ENCODE measurements at places on chromosomes 6 and 20.
A peak's percentile ranks its signal among the peaks of the same experiment; 100 is the strongest.

- no peak for DNase-seq
These were observed 25.6 kb upstream of the CHMP4B start for GRCh38 chr20:33785503-33785902.

- no peak for DNase-seq
These were observed 105.2 kb upstream of the FOXC1 start for GRCh38 chr6:1504465-1504864.

DNA sequence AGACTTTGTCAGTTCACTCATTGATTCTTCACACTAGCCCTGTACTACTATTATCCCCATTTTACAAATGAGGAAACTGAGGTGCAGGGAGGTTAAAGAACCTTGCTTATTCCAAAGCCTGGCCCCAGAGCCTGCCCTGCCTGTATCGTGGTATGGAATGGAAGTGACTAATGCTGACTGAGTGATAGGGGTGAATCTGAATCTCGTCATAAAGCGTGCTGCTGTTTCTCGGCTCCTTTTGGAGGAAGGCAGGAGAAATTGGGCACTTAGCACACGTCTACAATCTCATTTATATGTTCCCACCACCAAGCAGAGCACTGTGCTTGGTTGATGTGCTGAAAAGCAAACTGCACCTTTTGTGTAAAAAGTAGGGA, 17.1 kb downstream of the GFRA4 start:
- DNase-seq = no peak

DNA sequence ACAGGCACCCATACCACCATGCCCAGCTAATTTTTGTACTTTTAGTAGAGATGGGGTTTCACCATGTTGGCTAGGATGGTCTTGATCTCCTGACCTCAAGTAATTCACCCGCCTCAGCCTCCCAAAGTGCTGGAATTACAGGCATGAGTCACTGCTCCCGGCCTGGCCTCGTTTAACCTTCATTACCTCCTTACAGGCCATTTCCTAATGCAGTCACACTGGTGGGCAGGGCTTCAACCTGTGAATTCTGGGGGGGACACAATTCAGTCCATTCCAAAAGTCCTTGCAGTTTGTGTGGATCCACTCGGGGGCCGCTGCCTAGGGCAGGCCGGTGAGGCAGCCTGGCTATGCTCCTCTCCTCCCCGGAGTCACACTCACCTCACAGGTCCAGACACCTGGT, 112.4 kb upstream of the SNX9 start:
- DNase-seq = no peak

DNA sequence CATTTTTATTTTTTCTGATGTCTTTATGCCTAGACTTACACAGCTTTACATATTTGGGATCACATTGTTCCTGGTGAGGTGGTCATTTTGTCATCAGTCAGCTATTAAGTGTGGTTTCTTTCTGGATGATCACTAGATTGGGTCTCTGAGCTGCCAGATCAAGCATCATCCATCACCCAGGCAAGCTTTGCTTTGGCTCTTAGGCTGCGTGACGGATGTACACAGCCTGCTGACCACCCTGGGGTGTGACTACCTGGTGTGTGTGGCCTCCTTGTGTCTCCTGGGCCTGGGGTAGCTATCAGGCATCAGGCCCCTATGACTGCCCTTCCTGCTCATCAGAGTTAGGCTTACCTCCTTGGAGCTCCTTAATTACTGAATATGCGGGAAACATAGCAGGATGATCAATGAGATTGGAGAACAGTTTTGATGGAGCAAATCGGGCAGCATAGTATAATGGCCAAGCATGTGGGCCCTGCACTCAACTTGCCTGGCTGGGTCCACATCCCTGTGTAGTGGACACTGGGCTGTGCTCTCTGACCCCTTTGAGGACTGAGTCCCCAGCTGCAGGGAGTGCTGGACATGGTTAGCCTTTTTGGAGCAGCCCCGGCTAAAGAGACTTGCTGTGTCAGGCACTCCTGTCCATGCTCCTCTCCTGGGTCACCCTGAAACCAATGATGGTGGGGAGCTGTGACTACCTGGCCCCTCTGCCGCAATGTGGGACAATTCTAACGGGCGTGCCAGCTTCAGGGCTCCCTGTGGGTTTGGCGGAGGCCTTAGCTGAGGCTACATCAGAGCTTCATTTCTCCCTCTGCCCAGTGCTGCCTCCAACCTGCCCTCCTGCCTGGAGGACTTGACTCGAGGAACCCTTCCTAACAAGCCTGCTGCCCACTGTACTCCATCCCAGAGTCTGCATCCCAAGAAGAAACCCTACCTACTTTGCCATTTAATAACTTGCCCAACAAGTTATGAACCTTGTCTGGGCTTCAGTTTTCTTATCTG, 8.2 kb downstream of the DAAM2 start:
- DNase-seq = no peak

GRCh38 chr6:19303383-19303782, 533.8 kb upstream of the ID4 start:
- DNase-seq = no peak

- no peak for DNase-seq
These were observed 175.4 kb downstream of the UTRN start for GRCh38 chr6:144460327-144461095.

DNA sequence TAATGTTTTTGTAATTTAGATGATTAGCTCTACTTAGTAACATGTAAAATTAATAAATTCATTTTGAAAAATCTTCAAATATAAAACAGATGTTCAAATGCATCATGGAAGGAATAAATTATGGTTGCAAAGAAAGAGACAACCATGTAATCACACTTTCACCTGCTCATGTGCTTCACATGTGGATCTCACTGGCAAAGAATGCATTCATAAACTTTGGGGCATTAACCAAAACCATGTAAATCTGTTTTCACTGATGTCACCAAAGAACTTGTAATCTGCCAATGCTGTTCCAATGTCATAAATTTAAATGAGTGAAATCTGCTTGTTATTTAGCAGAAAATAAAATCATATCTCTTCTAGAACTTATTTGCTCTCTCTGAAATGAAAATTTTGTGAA, 142.7 kb downstream of the TENT5A start:
- no peak for DNase-seq

DNA sequence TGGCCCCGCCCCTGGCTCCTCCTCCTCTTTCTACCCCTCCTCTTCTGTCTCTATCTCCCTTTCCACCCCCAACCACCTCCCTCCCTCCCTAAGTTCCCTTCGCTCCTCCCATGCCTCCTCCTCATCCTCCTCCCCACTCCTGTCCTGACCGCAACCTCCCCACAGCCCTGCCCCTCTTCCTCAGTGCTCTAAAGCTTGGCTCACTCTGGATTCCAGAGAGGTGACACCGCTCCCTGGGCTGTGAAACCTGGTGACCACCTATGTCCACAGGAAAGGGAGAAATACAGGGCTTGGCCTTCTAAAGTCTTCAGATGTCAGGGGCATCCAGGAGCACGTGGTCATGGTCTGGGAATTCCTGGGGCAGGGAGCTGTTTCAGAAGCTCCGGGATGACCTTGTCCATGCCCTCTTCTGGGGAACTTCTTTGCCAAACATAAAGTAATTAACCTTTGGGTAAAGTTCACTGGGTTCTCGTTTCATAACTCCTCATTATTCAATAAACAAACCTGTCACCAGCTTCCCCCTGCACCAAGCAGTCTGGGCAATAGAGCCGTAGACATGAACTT, 345 bp upstream of the CST5 start:
- DNase-seq = no peak

- DNase-seq = no peak
These were observed 342.2 kb downstream of the CDH26 start for GRCh38 chr20:60300374-60300773.

DNA sequence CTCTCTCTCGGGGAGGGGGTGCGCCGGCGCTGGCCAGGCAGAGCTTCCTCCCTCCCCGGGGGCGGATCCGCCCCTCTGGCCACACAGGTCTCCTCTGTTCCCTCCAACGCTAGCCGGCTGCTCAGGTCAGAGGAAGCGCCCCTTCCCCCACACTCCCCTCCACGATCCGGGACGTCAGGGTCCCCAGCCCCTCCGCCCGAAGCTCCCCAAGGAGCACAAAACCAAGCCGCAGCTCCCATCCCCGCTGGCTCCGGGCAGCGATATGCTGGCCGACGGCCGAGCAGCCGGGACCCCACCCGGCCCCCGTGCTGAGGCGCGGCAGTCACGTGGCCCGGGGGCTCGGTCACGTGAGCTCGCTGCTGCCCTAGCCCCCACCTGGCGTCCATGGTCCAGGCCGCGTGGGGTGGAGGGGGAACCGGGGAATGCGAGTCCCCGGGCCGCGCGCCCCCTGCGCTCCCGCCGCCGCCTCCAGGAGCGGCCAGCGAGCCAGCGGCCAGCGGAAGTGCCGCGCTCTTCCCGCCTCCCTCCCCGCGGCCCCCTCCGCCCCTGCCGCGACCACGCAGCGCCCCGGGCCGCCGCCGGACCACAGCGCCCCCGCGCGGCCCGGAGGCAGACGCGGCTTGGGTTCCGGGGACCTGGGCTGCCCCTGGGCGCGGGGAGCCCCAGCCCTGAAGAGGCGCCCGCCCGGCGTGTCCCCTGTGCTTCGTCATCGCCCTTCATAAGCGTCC, at the start of gene SLC35B2:
SLC35B2 (minus strand) TSS at position 504 of the 728 bp plus-strand sequence; CDS start at position 386, 118 bp downstream.
- peak; percentile 64 for DNase-seq

GRCh38 chr20:63369024-63369530, 7.9 kb upstream of the CHRNA4 start:
- no peak for DNase-seq
